Large intestine (tissue), 12 donors: ENCODE measurements at places on chromosomes 7 and 10.
A peak's percentile ranks its signal among the peaks of the same experiment; 100 is the strongest.

DNA sequence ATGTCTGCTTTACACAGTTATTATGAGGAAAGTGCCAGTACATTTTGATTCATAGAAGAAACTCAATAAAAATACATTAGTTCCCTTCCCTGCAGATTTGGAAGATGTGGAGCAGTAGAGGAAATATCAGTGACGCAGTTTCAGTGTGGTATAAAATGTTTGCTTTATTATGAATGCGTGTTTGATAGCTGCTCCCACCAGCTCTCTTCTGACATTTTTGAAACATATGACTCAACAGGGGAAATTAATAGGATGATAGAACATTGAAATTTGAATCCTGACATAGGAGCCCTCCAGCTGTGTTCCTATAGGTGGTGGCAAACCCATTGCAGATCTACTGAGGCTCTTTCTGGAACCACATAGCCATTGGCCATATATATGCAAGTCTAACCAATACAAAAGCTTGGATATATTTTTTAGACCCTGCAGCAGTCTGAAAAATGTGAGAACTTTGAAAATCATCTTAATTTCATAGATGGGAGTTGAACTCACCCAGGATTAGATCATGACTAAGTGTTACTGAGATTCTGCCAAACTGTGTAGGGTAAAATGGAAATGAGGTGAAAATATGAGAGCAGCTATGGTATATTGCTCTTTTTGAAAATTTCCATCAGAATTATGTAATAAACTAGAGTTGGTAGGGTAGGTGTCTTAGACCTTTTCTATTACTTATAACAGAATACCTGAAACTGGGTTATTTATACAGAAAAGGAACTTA is 47.8 kb downstream of the BZW2 start:
- DNase-seq: no peak

GRCh38 chr10:43260117-43260761 is 6.6 kb downstream of the RASGEF1A start:
- DNase-seq: no peak

DNA sequence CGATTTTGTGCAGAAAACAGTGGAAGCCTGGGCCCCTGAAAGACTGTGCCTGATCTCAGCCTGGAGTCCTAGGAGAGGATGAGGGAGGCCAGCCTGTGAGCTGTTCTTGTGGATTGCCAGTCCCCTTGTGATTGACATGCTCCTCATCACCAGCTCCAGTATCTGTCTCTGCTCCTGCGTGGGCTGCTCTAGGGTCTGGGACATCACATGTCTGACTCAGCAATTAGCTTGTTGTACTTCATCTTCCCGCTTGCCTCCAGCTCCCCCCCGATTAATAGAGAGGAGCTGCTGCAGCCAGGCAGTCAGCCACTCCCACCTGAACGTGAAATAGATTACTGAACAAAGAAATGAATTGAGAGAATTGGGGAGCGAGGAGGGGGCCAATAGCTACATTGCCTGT is 99.6 kb upstream of the TBX20 start:
- DNase-seq: no peak

DNA sequence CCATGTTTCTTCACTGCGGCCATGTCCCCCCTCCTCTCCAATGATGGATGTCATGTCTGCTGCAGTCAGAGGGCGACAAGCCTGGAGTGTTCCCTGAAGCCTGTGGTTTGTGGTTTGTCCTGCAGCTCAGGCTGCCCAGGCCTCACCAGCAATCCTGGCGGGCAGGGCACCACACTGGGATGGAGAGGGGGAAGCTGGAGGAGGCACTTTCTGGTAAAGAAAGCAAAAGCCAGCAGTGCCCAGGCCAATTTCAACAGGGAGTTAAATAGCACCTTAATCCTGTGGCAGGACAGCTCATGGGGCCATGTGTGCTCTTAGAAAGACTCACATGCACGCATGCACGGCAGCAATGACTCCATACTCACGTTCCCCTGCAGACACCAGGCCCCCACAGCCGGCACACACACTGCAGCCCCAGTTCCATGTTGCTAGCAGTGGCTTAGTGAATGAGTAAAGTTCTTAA is 158.3 kb downstream of the EGFR start:
- DNase-seq: no peak

- DNase-seq: no peak
Measured at GRCh38 chr7:134720091-134720935, 59.1 kb upstream of the CALD1 start.

DNA sequence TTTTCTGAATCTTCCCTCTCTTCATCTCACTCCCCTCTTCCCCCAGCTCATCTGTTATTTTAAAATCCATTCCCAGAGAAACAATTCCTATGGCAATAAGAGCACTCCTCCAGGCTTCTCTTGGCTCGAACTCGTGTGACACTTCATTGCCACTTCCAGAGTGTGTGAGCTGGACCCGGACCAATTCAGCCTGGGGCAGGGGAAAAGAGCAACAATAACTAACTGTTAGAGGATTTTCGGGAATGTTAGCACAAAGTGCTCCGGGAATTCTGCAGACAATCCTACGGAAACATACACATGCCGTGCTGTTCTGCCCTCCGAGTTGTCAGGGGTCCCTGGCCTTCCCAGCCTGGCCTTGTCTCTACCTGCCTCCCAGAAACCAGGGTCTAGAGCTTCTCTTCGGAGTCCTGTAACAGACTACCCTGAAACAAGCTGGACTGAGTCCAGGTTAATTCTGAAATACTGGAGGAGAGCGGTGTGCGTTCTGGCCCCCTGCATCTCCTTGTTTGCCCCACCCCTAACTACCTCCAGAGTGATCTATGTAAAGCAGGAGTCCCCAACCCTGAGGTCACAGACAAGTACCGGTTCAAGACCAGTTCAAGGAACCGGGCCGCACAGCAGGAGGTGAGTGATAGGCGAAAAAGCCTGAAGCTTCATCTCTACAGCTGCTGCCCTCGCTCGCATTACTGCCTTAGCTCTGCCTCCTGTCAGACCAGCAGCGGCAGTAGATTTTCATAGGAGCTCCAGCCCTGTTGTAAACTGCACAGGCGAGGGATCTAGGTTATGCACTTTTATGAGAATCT is 11.3 kb downstream of the COL26A1 start:
- DNase-seq: no peak

GRCh38 chr10:13399752-13400151 is 51.7 kb upstream of the SEPHS1 start:
- no peak for DNase-seq

DNA sequence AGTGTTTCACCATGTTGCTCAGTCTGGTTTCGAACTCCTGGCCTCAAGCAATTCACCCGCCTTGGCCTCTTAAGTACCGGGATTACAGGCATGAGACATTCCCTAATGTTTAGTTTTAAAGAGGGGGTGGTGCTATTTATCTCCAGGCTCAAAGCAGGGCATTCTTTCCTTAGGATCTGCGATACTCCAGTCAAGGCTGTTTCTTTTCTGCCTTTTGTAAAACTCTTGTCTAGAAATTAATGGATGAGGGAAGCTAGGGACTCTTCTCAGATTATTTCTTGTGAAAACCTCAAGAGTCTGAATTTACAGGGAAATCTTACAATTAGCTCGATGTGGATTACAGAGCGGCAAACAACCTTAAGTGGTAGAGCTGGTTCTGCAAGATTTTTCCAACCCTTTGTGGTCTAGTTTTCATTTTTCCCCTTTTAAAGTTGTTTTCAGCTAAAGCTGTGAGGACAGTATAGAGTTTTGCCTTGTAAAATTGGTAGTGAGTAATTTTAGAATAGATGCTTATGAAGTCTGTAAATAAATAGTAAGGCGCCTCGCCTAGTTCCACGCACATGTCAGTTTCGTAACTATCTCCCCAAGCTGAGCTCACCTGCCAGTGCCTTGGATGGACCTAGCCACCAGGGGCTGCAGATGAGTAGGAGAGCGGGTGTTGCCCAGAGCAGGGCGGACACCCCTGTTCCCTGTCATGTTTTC is 53.1 kb downstream of the CUX1 start:
- peak; percentile 58 for DNase-seq

GRCh38 chr10:110746969-110747608 is 103.0 kb downstream of the RBM20 start:
- DNase-seq: no peak

DNA sequence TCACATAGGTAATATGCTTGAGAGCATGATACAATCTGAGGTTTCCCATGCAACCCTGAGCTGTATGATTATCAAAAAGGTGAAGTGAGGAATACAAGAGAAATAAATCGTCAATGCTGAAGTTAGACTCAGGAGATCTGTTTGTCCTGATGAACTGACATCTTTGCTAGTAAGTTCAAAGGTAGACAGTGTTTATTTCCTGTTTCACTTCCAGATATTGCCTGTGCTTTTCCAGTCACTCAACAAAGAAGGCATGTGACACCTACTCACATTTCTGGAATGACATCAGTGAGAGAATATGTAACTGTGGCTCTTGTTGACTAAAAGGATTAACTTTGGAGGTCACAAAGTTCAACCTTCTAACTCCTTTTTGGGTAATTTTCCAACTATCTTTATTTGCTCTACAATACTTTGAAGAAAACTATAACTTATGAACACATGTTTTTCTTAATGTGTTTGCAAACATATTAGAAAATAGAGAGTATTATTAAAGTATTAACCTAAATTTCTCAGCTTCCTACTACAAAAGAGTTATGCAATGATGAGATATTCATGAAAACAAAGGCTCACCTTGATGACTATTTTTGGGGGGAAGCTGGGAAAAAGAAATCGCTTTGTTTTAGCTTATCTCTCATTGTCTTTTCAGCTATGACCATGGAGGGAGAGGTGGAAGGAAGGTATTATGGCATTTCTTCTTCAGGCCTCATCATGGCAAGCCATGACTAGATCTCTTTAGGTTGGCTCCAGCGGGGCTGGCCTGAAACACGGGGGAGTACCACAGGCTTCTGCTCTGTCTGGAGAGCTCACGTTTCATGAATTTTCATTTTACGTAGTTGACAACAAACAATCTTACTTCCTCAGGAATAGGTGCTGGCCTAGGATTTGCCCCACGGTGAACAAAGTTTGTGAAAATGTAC is 214.7 kb upstream of the SLC26A5 start:
- DNase-seq: no peak

DNA sequence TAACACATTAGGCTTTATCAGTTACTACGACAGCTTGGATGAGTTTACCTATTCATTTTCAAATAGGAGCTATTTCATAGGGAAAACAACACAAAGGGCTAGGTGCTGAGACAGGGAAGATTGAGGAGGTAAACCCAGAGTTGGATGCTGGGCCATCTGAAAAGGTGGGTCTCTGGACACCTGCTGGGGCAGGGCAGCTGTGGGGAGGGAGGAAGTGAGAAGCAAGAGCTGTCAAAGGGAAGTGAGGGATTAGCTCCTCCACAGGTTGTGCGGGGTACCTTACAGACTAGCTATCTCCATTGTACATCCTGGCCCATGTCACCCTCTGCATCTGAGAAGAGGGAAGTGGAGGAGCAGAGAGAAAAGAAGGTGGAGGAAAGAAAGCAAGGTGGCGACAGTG is 48.9 kb downstream of the BLNK start:
- no peak for DNase-seq

DNA sequence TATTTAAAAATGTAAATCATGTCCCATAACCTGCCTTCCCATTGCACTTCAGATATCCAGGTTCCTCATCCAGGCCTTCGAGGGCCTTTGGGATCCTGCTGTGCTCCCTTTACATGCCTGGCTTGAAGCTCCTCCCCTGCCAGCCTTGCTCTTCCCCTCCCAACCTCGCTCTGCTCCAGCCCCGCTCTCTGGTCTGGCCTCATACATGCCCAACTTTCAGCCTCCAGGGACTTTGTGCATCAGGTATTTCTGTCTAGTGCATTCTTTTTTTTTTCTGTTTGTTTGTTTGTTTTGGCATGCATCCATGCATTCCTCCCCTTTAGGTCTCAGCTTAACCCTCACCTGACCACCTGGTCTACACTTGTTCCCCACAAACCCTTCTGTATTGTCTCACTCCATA is 160.3 kb downstream of the SNX10 start:
- no peak for DNase-seq

DNA sequence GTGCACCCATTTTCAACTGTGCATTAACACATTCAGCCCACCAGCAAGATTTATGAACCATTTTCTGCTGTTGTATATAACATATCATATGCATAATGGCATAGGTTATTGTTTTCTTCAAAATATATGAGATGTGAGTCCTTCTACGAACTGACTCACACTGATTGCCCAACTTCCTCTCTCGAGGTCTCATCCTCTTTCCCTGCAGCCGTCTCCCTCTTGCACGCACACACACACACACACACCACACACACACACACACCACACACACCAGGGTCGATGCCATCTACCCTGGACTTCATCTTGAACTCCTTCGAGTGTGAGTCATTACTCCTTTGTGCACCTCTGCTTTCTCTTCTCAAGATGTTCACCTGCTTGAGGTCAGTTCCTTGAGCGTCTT is 36.7 kb downstream of the EGFR start:
- DNase-seq: no peak

DNA sequence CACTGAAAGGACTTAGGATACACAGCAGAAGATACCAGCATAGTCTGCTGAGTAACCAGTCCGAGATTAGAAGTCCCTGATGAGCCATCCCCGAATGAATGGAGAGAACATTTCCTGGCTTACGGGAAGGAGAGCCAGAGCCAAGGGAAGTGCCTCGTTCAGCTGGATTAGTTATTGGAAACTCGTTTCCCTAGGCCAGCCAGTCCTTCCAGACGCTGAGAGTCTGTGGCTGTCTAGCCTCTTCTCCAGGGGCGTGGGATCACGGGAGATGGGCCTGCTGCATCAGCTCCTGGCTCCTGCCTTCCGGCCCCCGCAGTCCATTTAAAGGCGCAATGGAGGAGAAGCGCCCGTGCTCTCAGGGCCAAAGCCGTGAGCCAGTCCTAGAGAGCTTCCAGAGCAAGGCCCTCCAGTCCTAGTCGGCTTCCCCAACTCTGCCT is 712.8 kb downstream of the PARD3 start:
- peak; percentile 25 for DNase-seq

- peak; percentile 75 for DNase-seq
Measured at GRCh38 chr7:111855161-111855841, 293.0 kb upstream of the IMMP2L start.

DNA sequence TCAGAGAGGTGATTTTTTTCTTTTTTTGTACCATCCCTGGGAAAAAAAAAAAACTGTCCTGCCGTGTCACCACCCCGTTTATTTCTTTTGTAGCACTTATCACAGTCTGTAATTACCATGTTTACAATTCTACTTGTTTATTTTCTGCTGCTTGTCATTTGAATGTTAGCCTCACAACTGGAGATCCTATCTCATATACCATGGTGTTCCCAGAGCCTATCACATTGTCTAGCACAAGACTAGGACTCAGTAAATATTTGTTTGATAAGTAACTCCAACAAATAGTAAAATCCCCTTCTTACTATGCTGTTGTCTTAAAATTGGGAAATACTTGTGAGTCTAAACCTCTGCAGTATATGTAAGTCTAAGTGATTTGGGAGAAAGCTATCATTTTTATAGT is 36.0 kb downstream of the MKLN1 start:
- DNase-seq: no peak

- DNase-seq: no peak
Measured at GRCh38 chr7:100753750-100754149, 20.4 kb downstream of the ZAN start.

DNA sequence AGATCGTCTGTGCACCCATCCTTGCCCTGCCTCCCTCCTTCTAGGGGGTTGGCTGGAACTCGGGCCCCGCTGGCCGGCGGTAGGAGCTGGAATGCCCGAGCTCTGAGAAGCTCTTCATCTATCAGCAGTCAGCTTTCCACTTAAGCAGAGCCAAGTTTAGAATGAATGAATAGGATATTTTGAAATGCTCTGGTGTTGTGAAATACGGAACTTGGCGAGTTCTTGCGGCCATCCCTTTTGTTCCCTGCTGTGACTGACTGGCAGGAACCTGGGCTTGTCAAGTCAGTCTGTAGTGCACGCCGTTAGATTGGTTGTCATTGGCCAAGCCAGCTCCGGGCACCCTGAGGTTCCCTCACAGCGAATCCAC is 33.3 kb downstream of the FOXK1 start:
- DNase-seq: no peak

- no peak for DNase-seq
Measured at GRCh38 chr10:78405231-78405630, 371.6 kb downstream of the RPS24 start.
